ENCODE measurements at places on chromosomes 16 and 17.
A peak's percentile ranks its signal among the peaks of the same experiment; 100 is the strongest.

DNA sequence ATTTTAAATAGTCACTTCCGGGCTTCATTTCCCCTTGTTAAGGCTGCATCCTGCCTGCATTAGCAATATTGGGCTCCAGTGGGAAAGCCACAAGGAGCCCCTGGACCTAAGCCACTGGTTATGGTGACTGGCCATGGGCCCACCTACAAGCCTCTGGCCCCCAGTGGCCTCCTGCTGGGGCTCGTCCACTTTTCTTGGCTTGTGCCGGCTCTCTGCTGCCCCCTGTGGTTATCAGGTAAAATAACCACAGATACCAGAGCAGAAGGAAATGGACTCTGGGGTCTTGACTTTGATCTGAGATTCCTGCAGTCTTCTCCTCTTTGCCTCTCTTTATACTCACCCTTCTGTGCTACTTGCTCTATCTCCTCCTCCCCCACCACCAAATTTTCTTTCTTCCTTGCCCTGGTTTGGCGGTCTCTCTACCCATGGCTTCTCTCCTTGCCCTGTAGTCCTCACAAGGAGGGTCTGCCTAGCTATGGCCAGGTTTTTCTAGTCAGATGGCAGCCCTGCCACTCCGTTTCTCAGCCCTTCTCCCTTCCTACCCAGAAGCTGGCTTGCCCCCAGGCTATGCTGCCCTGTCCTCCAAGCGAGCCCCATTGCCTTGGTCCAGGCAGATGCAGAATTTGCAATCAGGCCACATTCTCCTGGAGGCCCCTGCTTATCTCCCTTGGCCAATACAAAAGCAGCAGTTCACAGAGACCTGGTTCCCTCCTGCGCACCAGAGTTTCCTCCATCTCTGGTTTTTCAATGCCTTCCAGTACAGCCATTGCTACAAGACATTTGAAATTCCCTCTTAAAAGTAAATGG, 82.9 kb upstream of the RCVRN start:
- DNase-seq, result no peak
- no peaks in the 10 kb centered on the region for H3K36me3 ChIP-seq
- H3K27me3 ChIP-seq, result no peaks in the 10 kb centered on the region
- no peak overlapping the region for H3K27ac ChIP-seq
- no peaks in the 10 kb centered on the region for H3K4me1 ChIP-seq

DNA sequence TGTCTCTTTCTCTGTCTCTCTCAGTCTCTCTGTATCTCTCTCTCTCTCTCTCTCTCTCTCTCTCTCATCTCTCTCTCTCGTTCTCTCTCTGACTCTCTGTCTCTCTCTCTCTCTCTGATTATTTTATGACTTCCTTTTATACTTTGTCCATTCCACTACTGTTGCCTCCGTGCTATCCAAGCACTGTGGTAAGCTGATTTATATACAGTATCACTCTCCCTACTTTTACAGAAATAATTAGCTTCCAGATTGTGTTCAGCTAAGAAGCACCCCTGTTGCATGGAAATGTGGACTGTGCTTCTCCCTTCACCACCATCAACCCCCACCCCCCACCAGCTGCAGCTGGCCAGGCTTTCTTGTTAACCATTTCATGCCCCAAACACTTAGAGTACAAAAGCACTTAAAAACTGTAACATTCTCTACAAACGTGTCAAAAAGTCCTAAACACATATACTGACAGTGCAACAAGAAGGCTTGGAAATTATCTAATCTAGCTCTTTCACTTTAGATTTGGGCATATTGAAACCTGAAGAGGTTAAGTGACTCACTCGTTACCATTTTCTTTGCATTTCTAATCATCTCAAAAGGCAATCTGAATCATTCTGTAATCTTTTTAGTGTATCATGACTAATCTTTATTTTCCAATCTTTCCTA, 11.6 kb upstream of the TMEM100 start:
- H3K36me3 ChIP-seq, result no peaks in the 10 kb centered on the region
- H3K4me1 ChIP-seq, result peaks cover 19% of the 10 kb centered on the region
- H3K27me3 ChIP-seq, result no peaks in the 10 kb centered on the region
- no peak overlapping the region for H3K27ac ChIP-seq
- DNase-seq, result no peak

GRCh38 chr16:78200623-78201096, 101.2 kb downstream of the WWOX start:
- no peaks in the 10 kb centered on the region for H3K36me3 ChIP-seq
- no peaks in the 10 kb centered on the region for H3K4me1 ChIP-seq
- H3K27ac ChIP-seq, result no peak overlapping the region
- no peaks in the 10 kb centered on the region for H3K27me3 ChIP-seq
- no peak for DNase-seq

GRCh38 chr17:10668775-10669174, 11.7 kb upstream of the MYH3 start:
- no peaks in the 10 kb centered on the region for H3K36me3 ChIP-seq
- no peak for DNase-seq
- H3K27me3 ChIP-seq, result no peaks in the 10 kb centered on the region
- no peak overlapping the region for H3K4me3 ChIP-seq

- peaks cover 29% of the 10 kb centered on the region for H3K36me3 ChIP-seq
- no peaks in the 10 kb centered on the region for H3K27me3 ChIP-seq
- H3K4me1 ChIP-seq, result no peaks in the 10 kb centered on the region
- no peak overlapping the region for H3K27ac ChIP-seq
- H3K4me3 ChIP-seq, result no peak overlapping the region
- no peak for DNase-seq
Measured at GRCh38 chr16:30927789-30928378, 4.5 kb downstream of the FBXL19 start.

DNA sequence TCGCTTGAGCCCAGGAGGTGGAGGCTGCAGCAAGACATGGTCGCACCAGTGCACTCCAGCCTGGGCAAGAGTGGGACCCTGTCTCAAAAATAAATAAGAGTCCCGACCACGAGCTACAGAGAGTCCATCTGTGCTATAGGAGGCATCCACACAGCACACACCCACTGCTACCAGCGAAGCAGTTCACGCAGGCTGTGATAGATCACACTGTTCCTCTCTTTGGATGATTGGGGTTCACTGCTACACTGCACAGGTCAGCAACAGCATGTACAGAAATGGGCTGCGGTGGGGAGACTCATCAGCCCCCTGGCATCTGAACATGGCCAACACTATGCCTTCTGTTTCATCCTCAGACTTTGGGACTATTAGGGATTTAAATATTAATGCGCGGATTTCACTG, 33.8 kb downstream of the PMM2 start:
- H3K27me3 ChIP-seq, result no peaks in the 10 kb centered on the region
- H3K4me1 ChIP-seq, result no peaks in the 10 kb centered on the region
- peaks cover 54% of the 10 kb centered on the region for H3K36me3 ChIP-seq
- H3K4me3 ChIP-seq, result no peak overlapping the region
- no peak for DNase-seq

DNA sequence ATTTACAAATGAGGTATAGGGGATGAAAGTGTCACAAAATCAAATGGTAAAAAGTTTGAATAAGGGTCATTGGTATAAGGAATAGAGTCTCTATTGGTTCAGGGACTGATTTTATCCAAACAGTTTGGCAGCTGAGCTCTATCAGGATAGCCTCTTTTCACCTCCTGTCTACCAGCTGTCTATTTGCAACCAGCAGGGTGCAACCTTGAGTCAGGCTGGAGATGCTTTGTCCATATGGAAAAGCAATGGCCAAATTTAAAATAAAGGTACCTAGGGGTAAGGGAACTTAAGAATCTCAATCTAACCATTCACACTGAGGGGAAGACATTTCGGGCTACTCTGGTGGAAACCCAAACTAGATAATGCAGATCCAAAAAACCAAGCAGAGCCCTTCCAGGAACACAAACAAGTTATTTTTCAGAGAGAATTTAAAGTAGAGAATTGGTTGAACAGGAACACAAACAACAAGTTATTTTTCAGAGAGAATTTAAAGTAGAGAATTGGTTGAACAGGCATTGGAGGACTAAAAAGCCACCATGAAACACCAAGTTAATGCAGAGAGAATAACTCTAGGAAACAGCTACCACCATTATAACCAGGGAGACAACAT, 12.6 kb upstream of the CA10 start:
- DNase-seq, result no peak
- H3K27ac ChIP-seq, result no peak overlapping the region
- H3K4me3 ChIP-seq, result no peak overlapping the region
- H3K4me1 ChIP-seq, result no peaks in the 10 kb centered on the region
- H3K27me3 ChIP-seq, result no peaks in the 10 kb centered on the region

GRCh38 chr16:3095869-3096268, 3.2 kb downstream of the ZSCAN10 start:
- no peaks in the 10 kb centered on the region for H3K27me3 ChIP-seq
- peaks cover 5% of the 10 kb centered on the region for H3K4me1 ChIP-seq
- no peak overlapping the region for H3K27ac ChIP-seq
- no peak overlapping the region for H3K4me3 ChIP-seq
- no peak for DNase-seq

- H3K27me3 ChIP-seq, result no peaks in the 10 kb centered on the region
- no peak overlapping the region for H3K4me3 ChIP-seq
- H3K27ac ChIP-seq, result no peak overlapping the region
- DNase-seq, result no peak
Measured at GRCh38 chr16:13529193-13529982, 390.6 kb upstream of the ERCC4 start.

DNA sequence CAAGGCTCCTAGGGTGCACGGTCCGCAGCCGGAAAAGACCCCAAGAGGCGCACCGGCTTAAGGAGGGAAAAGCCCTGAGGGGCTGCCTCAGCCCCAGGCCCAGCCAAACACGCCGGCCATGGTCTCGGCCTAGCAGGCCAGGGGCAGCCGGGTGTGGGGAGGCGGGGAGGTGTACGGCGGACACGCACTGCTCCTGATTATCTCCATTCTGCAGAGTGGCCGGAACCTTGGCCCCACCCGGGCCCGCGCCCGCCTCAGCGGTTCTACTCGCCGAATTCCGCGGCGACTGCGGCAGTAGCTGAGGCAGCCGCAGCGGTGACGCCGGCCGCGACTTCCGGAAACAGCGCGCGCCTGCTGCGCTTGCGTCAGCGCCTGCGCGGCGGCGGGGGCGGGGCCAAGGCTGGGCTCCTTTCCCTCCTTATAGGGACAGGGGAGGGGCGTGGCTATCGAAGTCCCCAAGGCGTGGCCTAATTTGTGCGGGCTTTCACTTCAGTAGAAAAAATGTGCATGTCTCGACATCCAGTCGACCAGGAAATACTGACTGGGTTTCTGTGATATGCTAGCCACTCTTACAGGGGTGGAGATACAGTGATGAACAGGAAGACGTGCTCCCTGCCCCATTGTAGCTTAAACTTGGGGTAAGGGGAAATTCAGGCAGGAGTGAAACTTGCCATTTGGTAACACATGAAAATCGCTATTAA, at the start of gene PARN:
TSS of gene PARN (minus strand) at position 342 of the 701 bp plus-strand sequence. CDS start at position 207, 135 bp downstream.
- H3K4me3 ChIP-seq, result peak within 1 kb of the TSS; percentile 75

- no peak overlapping the region for H3K27ac ChIP-seq
- H3K4me3 ChIP-seq, result no peak overlapping the region
- H3K4me1 ChIP-seq, result peaks cover 16% of the 10 kb centered on the region
- peaks cover 24% of the 10 kb centered on the region for H3K27me3 ChIP-seq
- DNase-seq, result no peak
- H3K36me3 ChIP-seq, result no peaks in the 10 kb centered on the region
Measured at GRCh38 chr17:32878211-32878610, 1.3 kb upstream of the MYO1D start.

DNA sequence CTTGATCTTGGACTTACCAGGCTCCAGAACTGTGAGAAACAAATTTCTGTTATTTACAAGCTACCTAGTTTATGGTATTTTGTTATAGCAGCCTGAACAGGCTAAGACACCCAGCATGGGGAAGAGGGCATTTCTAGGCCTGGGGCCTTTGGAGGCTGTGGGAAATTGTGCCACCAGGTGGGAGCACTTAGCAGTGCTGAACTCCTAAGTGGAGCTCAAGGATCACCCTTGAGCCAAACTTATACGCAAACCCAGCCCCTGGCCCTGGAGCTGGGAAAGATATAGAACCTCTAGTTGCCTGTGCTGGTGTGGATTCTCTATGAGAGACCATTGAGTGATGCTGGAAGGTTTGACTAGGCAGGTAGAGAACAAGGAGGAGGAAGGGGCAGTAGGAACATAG, 36.1 kb downstream of the MIS12 start:
- no peak overlapping the region for H3K4me3 ChIP-seq
- no peak overlapping the region for H3K27ac ChIP-seq
- DNase-seq, result no peak
- peaks cover 19% of the 10 kb centered on the region for H3K4me1 ChIP-seq

DNA sequence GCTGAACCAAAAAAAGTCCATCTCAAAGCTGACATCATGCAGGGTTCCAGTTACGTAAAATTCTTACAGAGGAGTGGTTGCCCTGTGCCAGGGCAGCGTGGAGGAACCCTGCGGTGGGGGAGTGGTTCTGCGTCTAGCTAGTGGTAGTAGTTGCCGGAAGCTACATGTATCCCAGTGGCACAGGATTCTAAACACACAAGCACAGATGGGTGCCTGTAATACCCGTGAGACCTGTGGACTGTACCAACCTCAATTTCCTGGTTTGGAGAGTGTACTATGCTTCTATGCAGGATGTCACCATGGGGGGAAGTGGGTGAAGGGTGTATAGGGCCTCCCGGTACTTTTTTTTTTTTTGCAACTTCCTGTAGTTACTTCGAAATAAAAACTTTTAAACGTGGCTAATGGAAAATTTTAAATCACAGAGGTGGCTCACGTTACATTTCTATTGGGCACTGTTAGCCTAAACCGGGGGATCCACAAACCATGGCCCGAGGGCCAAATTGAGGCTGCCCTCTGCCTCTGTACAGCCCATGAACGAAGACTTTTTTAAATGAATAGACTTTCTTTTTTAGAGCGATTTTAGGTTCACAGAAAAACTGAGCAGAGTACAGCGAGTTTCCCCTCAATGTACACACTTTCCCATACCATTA, 38.5 kb downstream of the TBC1D16 start:
- DNase-seq, result no peak
- no peaks in the 10 kb centered on the region for H3K27me3 ChIP-seq
- H3K36me3 ChIP-seq, result peaks cover 13% of the 10 kb centered on the region
- H3K4me1 ChIP-seq, result peaks cover 21% of the 10 kb centered on the region

DNA sequence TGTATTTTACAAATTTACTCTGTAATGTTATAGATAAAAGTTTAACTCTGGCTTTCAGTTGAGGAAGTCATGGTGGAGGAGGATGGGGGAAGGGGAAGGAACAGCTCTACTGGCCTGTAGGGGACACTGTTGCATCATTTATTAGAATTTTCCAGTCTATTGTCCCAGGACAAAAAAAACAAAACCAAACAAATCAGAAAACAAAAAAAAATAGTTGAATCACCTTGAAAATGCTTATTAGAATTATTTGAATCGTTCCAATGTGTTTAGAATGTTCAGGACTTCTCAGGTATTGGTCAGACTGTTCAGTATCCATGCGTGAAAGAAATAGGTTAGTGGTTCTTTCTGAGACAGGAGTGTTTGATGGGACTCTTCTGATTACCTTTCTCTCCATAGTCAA, 242.0 kb downstream of the FTO start:
- H3K36me3 ChIP-seq, result 0 out of 2 replicates have a peak, but pooled peaks cover 2% of the 10 kb centered on the region
- DNase-seq, result no peak
- H3K27me3 ChIP-seq, result no peaks in the 10 kb centered on the region
- no peak overlapping the region for H3K4me3 ChIP-seq
- no peak overlapping the region for H3K27ac ChIP-seq
- no peaks in the 10 kb centered on the region for H3K4me1 ChIP-seq

GRCh38 chr17:82134101-82134500, 36.1 kb upstream of the FASN start:
- no peaks in the 10 kb centered on the region for H3K4me1 ChIP-seq
- H3K36me3 ChIP-seq, result no peaks in the 10 kb centered on the region
- no peak overlapping the region for H3K27ac ChIP-seq

GRCh38 chr17:48441231-48441711, 11.3 kb upstream of the SKAP1 start:
- no peak for DNase-seq
- H3K27ac ChIP-seq, result no peak overlapping the region
- H3K27me3 ChIP-seq, result peaks cover 31% of the 10 kb centered on the region
- no peaks in the 10 kb centered on the region for H3K4me1 ChIP-seq

Data from SJSA1 (cell line).